Stimulated activated CD8-positive, alpha-beta memory T cell treated with anti-CD3 and anti-CD28 coated beads, Interleukin-15, amount 100 ng/mL, for 1 hour (primary cell): ENCODE measurements at places on chromosomes 3 and 15.

DNA sequence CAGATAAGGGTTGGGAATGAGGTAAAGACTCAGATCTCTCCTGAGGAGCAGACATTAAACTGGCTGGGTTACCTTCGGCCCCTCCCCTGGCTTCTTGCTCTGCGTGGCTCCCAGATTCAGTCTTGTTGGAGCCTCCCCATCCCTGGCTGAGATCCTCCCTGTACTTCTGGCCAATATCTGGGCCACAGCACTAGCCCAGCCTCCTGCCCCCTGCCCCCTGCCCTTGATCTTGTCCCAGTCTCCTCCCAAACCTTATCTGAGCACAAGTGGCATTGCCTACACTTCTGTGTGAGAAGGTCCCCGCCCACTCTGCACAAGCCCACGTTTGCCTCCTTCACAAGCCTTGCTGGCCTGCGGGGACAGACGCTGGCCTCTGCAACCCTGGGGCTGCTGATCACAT, 16.8 kb downstream of the PLA2G4F start:
- DNase-seq: no peak

- DNase-seq: no peak
These were observed 96.1 kb downstream of the OPA1 start for GRCh38 chr3:193688834-193689714.

- no peak for DNase-seq
These were observed 405.7 kb upstream of the NPAP1 start for GRCh38 chr15:24269923-24270322.

GRCh38 chr15:59186501-59186900, 20.1 kb upstream of the LDHAL6B start:
- DNase-seq: no peak

GRCh38 chr3:64271631-64272030, 46.4 kb upstream of the PRICKLE2 start:
- no peak for DNase-seq

DNA sequence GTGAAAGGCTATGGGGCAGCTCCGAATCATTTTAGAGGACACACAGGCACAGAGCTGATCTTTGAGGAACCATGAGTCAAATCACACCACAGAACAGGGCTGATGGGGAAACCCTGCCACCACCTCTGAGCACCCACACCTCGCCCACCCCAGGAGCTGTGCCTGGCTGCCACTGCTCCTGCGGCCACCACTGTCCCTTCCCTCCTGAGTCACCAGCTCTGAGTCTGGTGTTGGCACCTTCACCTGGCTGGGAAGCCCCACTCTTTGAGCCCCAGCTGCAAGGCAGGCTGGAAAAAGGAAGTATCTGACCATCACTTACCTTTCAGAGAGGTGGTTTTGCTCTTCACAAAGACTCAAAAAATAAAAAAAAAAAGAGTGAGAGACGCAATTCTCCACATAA, 63.6 kb upstream of the MEF2A start:
- no peak for DNase-seq

DNA sequence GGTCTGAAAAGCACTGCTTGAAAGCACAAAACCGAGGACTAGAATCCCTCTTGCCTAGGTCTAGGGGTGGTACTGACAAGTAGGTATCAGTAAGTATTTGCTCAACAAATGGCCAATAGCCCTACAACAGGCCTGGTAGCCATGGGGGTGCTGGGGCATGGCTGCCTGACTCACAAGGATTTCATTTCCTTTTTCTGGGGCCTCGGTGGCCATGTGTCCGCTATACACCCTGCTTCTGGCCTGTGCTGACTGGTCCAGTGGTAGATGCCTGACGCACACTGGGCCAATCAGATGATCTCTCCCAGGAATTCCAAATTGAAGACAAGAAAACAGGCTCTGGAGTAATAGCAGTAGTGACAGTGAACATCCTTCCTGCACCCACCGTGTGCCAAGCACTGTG, 29.4 kb downstream of the MELTF start:
- no peak for DNase-seq

GRCh38 chr15:50137330-50137761, 18.3 kb upstream of the ATP8B4 start:
- DNase-seq: no peak

GRCh38 chr3:151976211-151977050, 103.0 kb downstream of the SUCNR1 start:
- DNase-seq: no peak
